ENCODE measurements at places on chromosomes 4 and X. TPM values are rescaled to one million over a fixed set of nuclear protein-coding genes. Genes with fewer than 3 reads are reported as not detected.

Gene XK
- 0.72 TPM for total RNA-seq

Gene SLC4A4
- under 0.01 TPM for total RNA-seq

Gene PNMA6F
- total RNA-seq = not detected

Gene PNMA3
- not detected for total RNA-seq

Gene CWH43
- 7.2 TPM for total RNA-seq

Gene DCAF4L1
- total RNA-seq = 0.21 TPM

Gene F8A3
- 5.3 TPM for total RNA-seq

Gene CNGA1
- 1.9 TPM for total RNA-seq

Gene IL21
- not detected for total RNA-seq

Gene PDZD4
- total RNA-seq = not detected

Gene PDLIM3
- total RNA-seq = 4.3 TPM

Gene SEC24B
- 16.6 TPM for total RNA-seq

Gene CCSER1
- total RNA-seq = 6.6 TPM

Gene SSX4
- not detected for total RNA-seq

Gene PLP1
- total RNA-seq = not detected

Gene FABP2
- total RNA-seq = not detected

Gene TRMT44
- 14.7 TPM for total RNA-seq

Gene PRDM5
- 4.1 TPM for total RNA-seq

Gene VCX
- not detected for total RNA-seq

Gene DRD5
- not detected for total RNA-seq

Gene SMIM10L2A
- total RNA-seq = 5.5 TPM

Gene SSX4B
- total RNA-seq = not detected

Gene CSAG3
- total RNA-seq = not detected

Gene CTAG1B
- not detected for total RNA-seq

Gene RAB33A
- 0.64 TPM for total RNA-seq

Gene KLHL15
- total RNA-seq = 2.2 TPM

Gene RGN
- 0.43 TPM for total RNA-seq

Gene IGFBP7
- total RNA-seq = 148 TPM

Gene TMEM35A
- total RNA-seq = not detected

Gene ASMT
- not detected for total RNA-seq

Gene DNAJB14
- 31.5 TPM for total RNA-seq

Gene PKD2
- total RNA-seq = 17.4 TPM

Gene AADAT
- 1.7 TPM for total RNA-seq

Gene APLN
- 0.24 TPM for total RNA-seq

Gene ERCC6L
- 0.48 TPM for total RNA-seq

Gene FAM53A
- 3.6 TPM for total RNA-seq

Gene TMSB15B
- total RNA-seq = 7.2 TPM

Gene CPLX1
- total RNA-seq = not detected

Gene MAGEA9B
- total RNA-seq = not detected

Gene PCDH18
- under 0.01 TPM for total RNA-seq

Gene XAGE1A
- not detected for total RNA-seq

Data from tracheal epithelial cell (primary cell).